ENCODE measurements at places on chromosomes 4 and X. TPM values are rescaled to one million over a fixed set of nuclear protein-coding genes. Genes with fewer than 3 reads are reported as not detected.

GRCh38 chrX:24851289-24851688, 157.6 kb downstream of the POLA1 start:
- DNase-seq = no peak

ZMYM3 gene
- 28.1 TPM for total RNA-seq

DNA sequence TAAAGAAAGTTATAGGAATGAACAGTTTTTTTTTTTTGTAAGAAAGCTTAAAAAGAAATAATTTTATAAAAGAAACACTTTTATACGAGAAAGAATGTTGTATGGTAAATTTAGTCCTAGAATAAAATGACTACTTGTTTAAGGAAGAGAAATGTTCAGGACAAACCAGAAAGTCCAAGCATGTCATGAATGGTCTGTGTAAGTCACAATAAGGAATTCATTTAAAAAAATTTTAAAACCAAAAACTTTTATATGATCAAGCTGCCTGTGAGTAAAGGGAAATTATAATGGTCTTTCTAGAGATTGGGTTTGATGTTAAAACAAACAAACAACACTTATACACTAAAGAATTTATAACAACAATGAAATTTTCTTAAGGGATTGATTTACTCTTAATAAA, 858.9 kb upstream of the PCDH7 start:
- DNase-seq = no peak

DNA sequence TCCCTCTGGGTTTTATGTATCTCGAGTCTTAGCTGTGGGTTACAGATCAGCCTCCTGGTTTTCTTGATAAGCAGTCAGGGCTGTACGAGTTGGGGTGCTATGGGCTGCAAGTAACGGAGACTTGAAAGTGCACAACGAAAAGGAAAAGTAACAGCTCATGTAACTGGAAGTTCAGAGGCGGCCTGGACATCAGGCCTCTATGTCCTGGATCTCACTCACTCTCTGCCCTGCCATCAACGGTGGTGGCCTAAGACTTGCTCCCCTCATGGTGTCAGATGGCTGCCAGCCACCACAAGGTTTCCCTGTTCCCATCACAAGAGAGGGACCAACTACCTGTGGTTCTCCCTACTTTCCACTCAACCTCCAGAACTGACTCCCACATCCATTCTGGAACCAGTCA, 4.8 kb downstream of the PPP2R2C start:
- no peak for DNase-seq

DNA sequence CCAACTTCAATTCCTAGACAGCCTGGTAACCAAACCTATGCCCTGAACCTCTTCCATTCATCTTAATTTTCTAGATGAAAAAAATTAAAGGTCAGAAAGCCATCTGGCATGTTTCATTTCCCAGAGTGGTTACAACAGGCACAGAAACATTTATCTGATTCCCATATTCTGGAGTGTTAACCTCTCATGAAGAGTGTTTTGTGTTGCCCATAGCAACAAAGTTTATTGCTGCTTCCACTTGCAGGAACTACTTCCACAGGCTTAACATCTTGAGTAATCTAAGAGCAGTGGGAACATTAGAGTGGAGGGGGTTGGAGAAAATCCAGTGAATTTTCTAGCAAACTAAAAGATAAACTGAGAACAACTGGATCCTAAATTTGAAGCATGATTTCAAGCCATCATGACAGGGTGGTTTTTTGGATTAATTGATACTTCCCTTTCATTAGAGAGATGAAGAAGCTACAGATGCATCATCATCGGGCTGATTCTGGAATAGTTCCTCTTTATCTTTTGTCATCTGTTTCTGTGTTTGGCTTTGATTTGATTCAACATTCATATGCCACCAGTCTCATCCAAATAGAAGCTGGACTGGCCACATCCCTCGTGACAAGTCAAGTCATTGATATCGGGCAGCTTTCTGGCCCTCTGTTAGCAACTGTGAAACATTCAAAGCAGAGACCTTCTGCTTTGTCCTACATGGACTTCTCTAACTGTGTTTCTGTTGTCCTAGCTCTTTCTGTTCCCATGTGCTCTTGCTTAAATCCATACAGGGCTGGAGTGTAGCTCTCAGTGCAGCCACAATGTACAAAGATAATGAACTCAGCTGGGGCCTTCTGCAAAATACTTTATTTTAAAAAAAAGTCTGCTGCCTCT, 167.3 kb downstream of the MID1IP1 start:
- no peak for DNase-seq

- no peak for DNase-seq
Observed at GRCh38 chrX:13994536-13995080, 35.1 kb downstream of the GEMIN8 start.

FGD1 gene
- total RNA-seq = 0.08 TPM

LPAR4 gene
- total RNA-seq = not detected

GRCh38 chr4:93461541-93461940, 367.0 kb upstream of the ATOH1 start:
- no peak for DNase-seq

DNA sequence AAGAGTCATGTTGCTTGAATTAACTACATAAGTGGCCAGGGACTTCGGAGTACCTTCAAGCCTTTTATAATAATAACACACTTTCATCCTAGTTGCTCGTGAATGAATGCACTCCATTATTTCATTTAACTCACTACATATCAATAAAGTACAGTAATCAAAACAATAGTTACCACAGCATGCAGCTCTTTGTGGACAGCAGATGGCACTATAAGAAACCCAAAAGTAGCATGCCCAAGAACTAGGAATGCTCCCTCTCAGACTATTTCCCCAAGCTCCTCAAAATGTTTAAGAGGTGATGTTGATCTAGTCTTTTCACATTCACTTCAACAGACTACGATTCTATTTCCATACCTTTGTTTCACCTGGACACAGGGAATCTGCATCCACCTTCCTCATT, 500.8 kb upstream of the DIAPH2 start:
- DNase-seq = no peak

STAP1 gene
- 8.1 TPM for total RNA-seq

GRCh38 chr4:4791299-4792111, 68.0 kb upstream of the MSX1 start:
- DNase-seq = no peak

DNA sequence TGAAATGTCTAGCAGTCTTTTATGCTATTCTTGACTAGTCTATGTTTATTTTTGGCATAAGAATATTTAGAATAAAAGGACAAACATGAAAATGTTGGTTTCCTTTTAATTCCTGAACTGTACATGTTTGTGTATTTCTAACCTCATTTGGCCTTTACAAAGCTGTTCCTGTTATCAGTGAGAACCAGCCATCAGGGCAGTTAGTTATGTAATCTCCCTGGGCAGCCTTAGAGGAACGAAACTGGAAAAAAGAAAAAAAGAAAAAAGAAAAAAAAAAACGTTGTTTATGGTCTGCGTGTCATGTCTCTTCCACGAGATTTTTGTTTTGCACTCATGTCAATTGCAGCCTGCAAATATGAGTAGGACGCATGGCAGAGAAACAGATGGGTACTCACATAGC, 193.7 kb downstream of the MAGEB5 start:
- no peak for DNase-seq

PDLIM5 gene
- total RNA-seq = 21.7 TPM

Data from GM12878 (cell line).